ENCODE measurements at places on chromosomes 5 and 9.

- DNase-seq = no peak
Observed at GRCh38 chr9:98809311-98810101, 2.0 kb downstream of the GALNT12 start.

DNA sequence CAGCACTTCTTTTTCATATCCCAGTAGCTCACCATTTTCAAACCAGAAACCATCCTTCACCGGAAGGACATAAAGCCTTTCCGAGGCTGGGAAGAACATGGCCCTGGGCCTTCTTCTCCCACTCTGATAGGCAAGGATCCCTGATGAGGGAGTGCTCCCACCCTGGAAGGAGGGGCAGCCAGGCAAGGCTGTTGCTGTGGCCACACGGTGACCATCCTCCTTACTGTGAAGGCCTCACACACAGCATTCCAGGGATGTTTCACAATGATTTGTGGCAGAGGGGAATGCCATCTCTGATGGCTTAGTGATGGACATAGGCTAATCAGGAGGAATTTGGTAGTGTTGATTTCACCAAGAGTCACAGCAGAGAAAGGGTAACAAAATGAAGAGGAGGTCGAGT lies 130.7 kb downstream of the ADAMTS12 start:
- DNase-seq = no peak

GRCh38 chr5:6484899-6485298 lies 36.2 kb downstream of the UBE2QL1 start:
- no peak for DNase-seq

- no peak for DNase-seq
Observed at GRCh38 chr5:169999621-170000020, 19.3 kb upstream of the INSYN2B start.

DNA sequence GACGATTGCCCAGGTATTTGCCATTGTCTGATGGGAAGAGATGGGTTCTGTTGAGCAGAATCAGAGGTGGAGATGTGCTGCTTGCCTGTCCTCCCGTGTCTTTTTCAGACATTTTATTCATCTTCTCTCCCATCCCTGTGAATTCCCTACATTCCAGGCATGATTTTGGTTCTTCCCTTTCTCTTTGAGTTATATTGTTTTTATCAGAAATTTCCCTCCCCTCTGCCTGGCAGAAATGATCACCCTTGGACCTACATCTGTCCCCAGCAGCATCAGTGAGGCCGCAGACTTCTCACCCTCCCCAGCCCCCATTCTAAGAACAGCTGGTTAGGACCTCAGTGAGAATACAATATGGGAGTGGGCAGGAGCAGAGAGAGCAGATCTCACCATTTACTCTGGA lies 640.2 kb downstream of the CCDC171 start:
- no peak for DNase-seq

DNA sequence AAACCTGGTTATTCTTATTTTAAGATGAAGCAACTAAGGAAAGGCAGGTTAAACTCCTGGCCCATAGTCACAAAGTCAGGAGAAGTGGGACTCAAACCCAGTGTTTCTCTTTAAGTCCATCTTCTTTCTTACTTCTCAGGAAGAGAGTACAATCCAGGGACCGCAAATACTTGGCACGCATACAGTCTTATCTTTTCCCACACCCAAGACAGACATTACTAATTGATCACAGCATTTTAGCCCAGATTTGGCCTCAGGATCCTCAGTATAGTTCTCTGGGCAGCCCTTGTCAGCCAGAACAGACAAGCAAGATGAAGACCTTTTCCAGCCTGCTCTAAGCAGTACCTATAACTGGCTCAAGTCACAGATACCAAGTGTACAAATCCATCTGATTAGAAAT lies 125.5 kb upstream of the RAI14 start:
- no peak for DNase-seq

DNA sequence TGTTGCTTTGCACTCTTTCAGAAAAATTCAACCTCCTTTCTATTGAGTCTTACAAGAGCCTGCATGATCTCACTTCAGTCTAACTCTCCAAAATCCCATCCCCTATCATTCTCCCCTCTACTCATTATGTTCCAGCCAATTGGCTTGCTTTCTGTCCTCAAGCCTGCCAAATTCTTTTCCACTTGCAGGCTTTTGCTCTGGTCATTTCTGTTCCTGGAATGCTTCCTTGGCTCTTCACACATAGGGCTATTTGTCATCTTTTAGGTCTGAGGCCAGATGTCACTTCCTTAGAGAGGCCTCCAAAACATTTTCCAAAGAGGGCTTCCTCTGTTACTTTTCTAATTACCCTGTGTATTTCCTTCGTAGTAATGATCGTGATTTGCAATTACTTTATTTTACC lies 11.8 kb upstream of the CHD1 start:
- no peak for DNase-seq

DNA sequence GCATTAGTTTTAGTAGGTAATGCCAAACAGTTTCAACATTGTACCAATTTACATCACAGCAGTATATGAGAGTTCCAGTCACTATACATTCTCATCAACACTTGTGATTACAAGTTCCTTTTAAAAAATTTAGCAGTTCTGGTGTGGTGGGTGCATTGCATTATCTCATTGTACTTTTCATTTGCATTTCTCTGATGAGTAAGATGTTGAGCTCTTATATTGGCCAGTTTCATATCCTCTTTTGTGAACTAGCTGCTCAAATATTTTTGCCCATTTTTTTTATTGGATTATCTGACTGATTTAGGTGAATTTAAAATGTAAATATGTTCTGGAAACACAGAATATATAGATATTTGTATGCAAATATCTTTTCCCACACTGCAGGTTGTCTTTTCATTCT lies 160.9 kb upstream of the NR3C1 start:
- DNase-seq = no peak

DNA sequence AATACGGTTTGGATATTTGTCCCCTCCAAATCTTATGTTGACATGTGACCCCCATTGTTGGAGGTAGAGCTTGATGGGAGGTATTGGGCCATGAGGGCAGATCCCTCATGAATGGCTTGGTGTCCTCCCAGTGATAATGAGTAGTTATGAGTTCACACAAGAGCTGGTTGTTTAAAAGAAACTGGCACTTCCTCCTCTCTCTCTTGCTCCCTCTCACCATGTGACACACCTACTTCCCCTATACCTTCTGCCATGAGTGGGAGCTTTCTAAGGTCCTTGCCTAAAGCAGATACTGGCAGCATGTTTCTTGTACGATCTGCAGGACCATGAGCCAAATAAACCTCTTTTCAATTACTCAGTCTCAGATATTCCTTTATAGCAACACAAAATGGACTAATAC lies 132.0 kb downstream of the PIK3R1 start:
- no peak for DNase-seq

GRCh38 chr5:107313921-107314320 lies 356.8 kb downstream of the EFNA5 start:
- DNase-seq = no peak

- DNase-seq = no peak
Observed at GRCh38 chr5:65161655-65162054, 320.1 kb downstream of the ADAMTS6 start.

- no peak for DNase-seq
Observed at GRCh38 chr9:87725356-87725899, 491 bp upstream of the CTSL start.

- no peak for DNase-seq
Observed at GRCh38 chr5:108334225-108334624, 47.7 kb downstream of the FBXL17 start.

DNA sequence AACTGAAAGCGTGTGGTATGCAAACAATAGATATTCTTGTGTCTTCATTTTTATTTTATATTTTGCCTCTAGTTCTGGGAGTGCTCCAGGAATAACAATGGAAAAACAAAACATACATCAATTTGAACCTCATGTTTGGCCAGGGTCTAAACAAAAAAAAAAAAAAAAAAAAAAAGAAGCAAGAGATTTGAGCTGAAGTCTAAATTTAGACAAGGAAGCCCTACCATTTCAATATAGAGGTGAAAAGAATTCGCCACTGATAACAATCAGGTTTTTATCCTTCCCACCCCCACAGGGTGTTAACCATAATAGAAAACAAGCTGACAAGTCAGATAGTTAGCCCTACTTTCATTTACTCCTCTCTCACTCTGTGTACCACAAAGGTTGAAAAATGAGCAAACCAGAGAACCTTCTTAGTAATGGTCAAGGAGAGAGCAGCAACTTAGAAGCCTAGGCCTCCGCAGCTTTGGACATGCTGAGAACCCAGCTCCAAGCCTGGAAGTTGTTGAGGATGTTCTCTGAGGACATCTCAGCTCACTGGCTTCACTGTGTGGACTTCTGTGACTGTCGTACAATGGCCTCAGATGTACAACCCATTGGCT lies 118.2 kb upstream of the HMHB1 start:
- no peak for DNase-seq

GRCh38 chr5:126054577-126055347 lies 368.4 kb upstream of the GRAMD2B start:
- no peak for DNase-seq

DNA sequence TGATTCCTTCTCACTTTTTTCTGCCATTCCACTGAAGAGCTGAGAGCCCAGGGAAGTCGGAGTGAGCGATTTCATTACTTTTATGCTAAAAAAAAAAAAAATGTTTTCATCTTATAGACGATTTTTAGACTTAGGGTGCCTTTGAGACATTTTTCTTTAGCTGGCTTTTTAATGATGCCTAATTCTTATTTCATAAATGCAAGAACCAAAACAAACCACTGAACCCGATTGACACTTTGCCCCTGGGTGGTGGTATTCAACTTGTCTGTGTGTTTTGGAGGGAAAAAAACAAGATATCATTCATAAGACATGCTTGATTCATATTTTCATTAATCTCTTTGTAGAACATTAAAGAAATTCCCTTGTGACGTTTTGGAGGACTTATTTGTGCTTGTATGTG lies 2.4 kb downstream of the TLE4 start:
- DNase-seq = no peak

DNA sequence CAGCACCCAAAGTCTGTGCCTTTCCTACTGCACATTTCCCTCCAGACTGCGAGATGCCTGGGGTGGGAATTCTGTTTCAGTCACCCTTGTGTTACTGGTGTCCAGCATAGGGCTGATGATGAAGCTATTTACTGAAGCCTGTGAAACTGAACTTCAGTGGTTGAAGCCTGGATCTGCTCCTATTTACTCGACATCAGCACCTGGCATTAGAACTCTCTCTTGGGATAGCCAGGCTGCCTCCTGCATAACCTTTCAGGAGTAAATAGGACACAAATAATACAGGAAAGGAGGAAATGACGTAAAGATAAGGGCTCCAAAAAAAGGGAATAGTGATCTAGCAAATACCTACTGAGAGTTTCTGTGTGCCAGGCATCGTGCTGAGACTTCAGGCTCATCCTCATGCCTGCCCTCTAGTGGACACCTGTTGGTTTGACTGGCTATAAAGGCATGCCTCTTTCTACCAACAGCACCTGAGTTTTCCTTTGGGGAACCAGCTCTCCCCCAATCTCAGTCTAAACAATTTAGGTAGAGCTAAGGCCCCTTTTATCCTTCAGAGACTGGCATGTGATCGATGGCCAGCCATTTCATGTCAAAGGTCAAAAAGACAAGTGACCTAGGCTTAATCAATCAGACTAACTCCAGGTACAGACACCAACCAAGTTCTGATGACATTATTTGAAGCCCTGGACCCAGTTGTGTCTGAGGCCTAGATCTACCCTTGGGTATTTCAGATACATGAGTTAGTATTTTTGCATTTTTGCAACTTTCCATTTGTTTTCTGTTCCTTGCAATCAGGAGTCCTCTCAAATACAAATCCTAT lies 192.1 kb upstream of the TRIM32 start:
- DNase-seq = no peak

- no peak for DNase-seq
Observed at GRCh38 chr5:40681363-40682153, 1.8 kb downstream of the PTGER4 start.
